ENCODE measurements at places on chromosomes 4 and X.

DNA sequence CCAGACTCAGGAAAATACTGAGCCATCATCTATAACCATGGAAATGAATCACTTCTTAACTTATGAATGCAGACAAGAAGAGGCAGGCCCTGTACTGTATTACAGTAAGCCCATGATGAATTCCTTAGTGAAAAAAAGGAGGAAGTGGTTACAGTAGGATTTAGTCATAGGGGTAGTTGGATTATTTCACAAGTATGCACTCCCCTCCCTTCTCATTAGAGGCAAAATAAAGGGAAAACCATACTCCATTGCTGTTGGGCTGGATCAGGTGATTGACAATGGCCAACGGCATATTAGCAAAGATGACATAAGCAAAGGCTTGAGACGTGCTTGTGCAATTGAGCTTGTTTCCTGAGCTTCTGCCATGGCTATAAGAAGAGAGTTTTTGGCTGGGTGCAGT, 181.1 kb upstream of the PRPS2 start:
- no peak for DNase-seq

- no peak for DNase-seq
Observed at GRCh38 chr4:55868581-55869090, 15.2 kb downstream of the EXOC1 start.

GRCh38 chr4:10089346-10089745, 27.3 kb downstream of the WDR1 start:
- DNase-seq, result no peak

DNA sequence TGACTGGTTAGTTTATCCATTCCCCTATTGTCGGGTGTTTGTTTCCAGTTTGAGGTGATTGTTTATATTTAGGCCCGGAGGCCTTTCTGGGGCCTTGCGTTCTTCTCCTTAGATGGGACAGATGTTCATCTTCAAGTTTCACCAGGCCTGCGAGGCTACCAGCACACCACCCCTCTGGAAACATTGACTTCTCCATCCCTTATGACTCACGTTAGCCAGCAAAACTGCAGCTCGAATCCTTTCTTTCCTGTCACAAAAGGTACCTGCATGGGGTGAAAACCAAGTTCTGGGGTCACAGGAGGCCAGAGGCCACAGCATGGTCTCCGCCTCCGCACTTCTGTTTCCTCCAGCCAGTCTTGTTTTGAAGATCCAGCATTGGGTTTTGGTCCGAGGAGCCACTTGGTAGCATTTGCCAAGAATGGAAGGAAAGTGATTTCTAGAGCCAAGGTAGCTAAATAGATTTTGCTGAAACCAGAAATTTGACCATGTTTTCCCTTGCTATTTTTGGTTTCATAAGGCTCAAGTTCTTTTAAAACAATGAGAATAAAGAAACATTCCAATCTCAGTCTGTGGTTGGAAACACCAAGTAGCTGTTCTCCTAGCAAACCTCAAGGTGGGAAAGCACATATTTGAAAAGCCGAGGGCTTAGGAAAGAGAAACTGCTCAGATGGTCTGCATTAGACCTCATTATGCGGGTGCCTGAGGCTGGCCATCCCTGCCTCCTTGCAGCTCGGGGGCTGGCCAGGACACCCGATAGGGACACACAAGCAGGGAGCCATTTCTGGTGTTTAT, 5.6 kb downstream of the NYX start:
- no peak for DNase-seq

Measured in activated CD8-positive, alpha-beta memory T cell treated with anti-CD3 and anti-CD28 coated beads for 48 hours (primary cell).